ENCODE measurements at places on chromosomes 12 and 14. TPM values are rescaled to one million over a fixed set of nuclear protein-coding genes. Genes with fewer than 3 reads are reported as not detected.

DNA sequence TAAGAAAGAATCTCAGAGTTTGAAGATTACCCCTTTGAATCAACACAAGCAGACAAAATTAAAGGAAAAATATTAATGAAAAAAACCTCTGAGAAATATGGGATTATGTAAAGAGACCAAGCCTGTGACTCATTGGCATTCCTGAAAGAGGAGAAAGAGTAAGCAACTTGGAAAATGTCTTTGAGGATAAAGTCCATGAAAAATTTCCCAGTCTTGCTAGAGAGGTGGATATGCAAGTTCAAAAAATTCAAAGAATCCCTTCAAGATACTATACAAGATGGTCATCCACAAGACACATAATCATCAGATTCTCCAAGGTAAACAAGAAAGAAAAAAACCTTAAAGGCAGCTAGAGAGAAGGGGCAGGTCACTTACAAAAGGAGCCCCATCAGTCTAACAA is 13.3 kb downstream of the SLCO1B1 start:
- no peak for DNase-seq

DNA sequence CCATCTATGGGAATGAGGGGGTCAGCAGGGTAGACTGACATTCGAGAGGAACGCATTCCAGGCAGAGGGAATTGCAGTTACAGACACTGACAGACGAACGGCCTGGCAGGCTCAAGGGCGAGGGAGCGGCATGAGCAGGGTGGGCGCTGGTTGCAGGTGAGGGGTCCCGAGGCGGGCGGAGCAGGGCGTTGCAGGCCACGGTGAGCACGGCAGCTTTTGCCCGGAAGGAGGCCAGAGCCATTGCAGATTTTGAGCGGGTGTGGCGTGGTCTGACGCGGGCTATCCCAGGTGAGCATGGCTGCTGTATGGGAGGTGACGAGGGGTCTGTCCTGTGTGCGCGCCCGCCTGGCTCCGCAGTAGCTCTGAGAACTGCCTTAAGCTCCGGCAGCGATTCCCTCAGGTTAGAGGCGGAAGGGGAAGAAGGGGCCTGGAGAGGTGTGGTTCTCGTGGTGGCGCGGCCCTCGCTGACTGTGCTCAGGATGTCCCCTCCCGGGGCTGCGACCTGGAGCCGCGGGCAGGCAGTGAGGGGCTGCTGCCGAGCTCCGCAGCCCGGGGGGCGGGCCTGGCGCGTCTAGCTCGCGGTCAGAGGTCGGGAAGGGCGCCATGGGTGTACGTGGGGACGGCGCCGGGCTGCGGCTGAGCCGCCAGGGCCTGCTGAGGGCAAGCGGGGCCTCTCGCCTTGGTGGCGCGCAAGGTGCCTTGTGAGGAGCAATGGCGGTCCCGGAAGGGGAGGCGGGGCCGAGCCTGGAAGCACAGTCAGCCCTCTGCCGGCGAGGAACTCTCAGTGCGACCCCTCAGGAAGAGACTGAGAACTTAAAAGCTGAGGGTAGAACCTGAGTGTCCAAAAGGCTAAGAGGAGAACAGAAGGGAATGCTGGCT is 177.1 kb downstream of the CACNA1C start:
- no peak for DNase-seq

DNA sequence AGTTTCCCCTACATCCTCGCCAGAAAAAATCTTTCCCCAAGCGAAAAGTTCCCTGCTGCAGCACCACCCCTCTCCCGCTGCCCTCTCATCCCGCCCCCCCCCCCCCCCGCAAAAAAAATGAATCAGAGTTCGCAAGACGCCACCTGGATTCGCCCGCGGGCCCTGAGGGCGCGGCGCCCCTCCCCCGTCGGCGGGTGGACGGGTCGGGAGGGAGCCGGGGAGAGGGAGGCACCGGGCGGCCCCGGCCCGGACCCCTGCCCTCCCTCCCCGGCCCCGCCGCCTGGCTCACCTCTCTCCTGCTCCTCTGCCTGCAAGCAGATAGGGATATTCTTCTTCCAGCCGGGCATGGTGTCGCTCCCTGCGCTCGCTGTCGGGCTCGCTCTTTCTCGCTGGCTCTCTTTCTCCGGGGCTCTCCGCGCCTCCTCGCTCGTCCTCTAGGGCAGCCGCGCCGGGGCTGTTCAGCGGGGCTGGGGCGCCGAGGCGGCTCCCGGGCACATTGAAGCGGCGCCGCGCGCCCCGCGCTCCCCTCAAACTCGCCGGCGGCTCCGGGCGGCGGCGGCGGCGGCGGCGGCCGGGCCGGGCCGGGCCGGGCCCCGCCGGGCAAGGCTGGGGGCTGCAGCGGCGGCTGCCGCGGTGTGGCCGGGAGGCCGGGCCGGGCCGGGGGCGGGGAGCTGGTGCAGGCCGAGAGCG is 200.3 kb upstream of the CAND1 start:
- DNase-seq = peak; percentile 83

DNA sequence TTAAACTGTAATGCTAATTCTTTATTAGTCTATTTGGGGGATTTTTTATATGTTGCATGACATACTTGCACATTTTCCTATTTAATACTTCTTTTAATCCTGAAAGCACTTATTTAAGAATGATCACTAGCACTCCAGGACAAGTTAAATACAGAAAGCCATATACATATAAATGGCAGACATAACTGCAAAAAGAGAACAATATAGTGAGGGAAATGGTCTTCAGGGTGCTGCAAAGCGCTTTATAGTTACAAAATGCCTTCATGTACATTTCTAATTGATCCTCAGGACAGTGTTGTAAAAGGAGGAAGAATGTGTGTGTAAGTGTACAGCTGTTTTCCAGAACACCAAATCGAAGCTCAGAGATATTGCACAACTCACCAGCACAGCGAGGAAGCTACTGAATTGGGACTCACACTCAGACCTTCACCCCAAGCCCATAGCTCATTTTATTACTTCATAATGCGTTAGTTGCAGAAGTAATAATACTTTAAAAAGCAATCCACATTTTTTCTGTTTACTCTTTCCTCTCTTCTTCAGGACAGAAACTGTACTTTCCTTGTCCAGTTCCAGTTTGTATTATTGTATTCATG is 428.2 kb downstream of the RAD51B start:
- DNase-seq = no peak

- DNase-seq = no peak
These were observed 8.0 kb downstream of the LRRC74A start for GRCh38 chr14:76834241-76834661.

Gene ZNF84
- total RNA-seq = 21.5 TPM

Gene LRRC10
- total RNA-seq = not detected

Measured in mammary epithelial cell (primary cell).